Left ventricle myocardium inferior (tissue), 1 donor: ENCODE measurements at places on chromosomes 3 and 15. TPM values are rescaled to one million over a fixed set of nuclear protein-coding genes. Genes with fewer than 3 reads are reported as not detected.

DNA sequence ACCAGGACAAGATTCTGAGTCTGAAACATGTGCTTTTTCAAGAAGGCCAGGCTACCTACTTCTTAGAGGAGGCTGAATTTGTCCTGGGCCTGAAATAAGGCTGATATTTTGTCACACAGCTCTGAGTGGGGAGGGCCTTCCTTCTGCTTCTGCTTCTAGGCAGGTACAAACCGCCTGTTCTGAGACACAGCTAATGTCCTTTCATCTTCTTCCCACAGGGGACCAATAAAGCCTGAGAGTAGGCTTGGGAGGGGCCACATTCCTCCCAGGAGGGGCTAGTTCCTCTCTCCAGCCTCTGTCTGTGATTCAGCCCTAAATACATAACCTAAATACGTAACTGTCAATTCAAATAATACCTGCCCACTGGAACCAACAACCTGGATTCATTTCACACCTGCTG is 34.8 kb downstream of the CRYGS start:
- DNase-seq = no peak

DNA sequence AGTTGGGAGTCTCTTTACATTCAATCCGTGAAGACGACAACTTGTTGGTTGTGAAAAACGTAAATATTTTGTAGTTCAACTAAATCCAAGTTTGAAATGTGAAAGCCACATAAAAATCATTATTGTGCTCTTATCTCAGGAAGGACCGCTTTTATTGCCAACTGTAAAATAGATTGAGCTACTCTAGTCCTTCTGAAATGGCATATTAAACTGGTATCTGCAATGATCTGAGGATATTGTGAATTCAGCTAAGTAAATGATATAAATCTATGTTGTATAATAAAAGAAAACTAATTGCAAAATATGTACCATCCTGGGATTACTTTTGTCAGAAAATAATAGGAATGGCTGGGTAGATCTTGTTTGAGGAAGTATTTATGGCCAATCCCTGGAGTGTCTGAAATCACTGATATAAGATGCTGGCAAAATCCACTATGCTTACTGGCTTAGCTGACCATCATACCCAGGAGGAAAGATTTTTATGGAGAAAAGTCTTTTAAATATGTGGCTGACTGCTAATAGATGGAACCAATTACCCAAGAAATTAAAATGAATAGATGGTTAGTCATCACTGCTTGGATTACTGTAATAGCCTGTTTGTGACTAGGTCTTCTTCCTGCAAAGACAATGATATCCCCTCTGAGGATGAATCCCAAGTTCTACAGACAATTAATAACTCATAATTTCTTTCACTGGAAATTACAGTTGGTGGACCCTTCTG is 191.8 kb downstream of the SEMA6D start:
- no peak for DNase-seq

WDR72 gene
- total RNA-seq = not detected

TICRR gene
- total RNA-seq = 0.08 TPM

SERP1 gene
- 20.4 TPM for total RNA-seq
